DMS53 (cell line): ENCODE measurements at places on chromosomes 3 and 15.

DNA sequence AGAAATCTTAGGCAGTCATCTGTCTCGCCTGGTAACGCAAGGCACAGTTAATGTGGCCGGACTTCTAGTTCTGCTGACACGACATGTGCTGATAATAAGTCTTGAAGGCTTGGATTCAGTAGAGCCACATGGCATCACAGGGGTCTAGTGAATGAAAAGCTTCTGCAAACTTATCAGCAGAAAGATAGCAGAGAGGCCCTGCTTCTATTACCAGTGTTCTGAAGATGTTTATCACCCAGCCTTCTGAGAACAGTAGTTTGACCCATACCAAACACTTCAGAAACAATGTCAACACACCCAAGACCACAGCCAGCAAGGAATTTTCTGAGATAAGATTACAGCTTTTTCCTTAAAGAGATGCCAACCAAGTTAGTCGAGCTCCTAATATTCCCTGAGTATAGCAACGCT, 102.7 kb upstream of the UMPS start:
- DNase-seq, result no peak

DNA sequence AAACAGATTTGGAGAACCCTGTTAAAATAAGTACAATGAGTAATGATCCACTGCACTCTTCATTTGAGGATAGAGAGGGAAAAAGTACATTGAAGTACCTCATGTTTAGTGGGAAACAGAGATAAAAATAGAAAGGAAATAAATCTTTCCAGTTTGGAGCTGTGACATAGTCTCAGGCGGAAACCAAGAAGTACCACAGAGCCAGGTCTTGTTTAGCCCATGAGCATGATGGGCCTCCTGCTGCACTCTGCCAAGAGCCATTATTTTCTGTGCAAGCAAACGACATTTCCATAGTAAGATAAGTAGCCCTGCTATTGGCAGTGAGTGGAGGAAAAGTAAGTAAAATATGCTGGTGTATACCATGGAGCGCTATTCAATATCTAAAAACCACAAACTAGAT, 796.1 kb downstream of the TBL1XR1 start:
- DNase-seq, result no peak

- DNase-seq, result no peak
These were observed 39.4 kb upstream of the MRPS22 start for GRCh38 chr3:139304383-139304782.

- no peak for DNase-seq
These were observed 292.9 kb downstream of the TLE3 start for GRCh38 chr15:69804786-69805185.

DNA sequence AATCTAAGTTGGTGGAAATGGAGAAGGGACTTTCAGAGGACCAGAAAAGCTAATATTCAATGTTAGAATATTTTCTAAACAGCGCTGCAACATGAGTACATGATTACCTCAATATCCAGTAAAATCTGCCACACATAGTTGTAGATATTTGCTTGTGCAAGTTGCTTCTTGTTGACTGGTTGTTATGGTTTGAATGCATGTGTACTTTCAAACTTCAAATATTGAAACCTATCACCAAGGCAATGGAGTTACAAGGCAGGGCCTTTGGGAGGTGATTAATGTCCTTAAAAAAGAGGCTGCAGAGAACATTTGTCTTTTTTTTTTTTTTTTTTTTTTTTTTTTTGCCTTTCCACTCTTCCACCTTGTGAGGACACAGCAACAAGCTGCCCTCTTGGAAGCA, 49.9 kb downstream of the TMCO5A start:
- DNase-seq, result peak; percentile 6

DNA sequence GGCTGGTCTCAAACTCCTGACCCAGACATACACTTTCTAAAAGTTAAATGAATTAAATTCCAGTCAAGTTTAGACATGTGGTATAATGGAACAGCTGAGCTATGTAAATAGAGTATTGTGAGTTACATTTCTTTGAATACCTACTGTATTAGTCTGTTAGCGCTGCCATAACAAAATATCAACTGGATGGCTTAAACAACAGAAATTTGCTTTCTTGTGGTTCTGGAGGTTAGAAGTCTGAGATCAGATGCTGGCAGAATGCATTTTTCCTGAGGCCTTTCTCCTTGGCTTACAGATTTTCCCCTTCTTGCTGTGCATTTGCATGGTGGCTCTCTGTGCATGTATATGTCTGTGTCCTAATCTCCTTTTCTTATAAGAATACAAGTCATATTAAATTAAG, 101.5 kb upstream of the TGFBR2 start:
- DNase-seq, result no peak

DNA sequence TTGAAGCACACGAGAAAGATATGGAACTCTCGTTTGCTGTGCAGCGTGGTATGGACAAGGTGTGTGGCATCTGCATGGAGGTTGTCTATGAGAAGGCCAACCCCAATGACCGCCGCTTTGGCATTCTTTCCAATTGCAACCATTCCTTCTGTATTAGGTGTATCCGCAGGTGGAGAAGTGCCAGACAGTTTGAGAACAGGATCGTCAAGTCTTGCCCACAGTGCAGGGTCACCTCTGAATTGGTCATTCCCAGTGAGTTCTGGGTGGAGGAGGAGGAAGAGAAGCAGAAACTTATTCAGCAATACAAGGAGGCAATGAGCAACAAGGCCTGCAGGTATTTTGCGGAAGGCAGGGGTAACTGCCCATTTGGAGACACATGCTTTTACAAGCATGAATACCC, 1.2 kb downstream of the MKRN3 start:
- DNase-seq, result no peak

GRCh38 chr3:129025691-129026435, 24.8 kb downstream of the EFCC1 start:
- DNase-seq, result no peak

DNA sequence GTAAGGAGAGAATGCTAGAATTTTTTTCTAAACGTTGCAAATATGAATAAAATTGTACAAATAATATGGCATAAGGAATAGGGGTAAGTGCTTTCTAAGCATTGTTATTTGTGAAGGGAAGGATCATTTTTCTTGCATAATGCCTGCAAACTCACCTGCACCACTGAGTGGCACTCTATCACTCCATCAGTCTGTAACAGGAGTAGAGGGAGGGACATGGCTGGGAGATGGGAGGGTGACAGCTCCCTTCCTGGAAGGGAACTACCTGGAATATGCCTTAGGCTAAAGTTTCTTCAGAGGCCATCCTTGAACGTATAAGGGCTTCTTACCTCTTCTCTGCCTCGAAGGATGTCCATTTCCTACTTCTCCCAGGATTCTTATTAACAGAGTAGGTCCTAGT, 3.0 kb downstream of the NAALADL2 start:
- peak; percentile 83 for DNase-seq

DNA sequence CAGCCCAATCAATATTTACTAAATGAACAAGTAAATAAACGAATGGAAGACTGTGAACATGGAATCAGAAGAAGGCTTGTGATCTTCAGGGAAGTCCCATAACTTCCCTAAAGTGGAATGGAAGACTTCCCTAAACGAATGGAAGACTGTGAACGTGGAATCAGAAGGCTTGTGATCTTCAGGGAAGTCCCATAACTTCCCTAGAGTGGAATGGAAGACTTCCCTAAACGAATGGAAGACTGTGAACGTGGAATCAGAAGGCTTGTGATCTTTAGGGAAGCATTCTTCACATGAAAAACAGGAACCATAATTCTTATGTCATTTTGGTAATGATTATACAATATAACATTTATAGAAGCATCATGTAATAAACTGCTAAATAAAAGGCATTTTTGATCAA, 38.8 kb downstream of the EOGT start:
- DNase-seq, result no peak
